Epithelial cell of prostate (primary cell): ENCODE measurements at places on chromosomes 7 and 10.

DNA sequence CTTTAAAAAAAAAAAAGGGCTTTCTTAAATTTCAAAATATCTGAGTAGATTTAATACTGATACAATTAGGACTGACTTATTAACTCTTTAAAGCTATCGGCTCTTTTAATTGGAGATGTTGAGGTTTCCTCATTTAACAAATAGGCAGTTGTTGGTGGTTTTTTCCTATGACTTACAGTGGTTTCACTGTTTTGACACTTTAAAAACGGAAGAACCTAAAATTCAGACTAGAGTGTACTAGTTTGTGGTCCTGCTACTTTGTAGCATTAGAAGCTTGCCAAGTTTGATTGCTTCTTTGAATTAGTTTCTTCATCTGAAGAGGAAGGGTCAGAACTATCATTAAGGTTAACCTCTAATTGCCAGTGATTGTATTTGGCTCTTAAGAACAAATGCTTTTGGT lies 27.7 kb downstream of the CUL1 start:
- DNase-seq, result no peak

DNA sequence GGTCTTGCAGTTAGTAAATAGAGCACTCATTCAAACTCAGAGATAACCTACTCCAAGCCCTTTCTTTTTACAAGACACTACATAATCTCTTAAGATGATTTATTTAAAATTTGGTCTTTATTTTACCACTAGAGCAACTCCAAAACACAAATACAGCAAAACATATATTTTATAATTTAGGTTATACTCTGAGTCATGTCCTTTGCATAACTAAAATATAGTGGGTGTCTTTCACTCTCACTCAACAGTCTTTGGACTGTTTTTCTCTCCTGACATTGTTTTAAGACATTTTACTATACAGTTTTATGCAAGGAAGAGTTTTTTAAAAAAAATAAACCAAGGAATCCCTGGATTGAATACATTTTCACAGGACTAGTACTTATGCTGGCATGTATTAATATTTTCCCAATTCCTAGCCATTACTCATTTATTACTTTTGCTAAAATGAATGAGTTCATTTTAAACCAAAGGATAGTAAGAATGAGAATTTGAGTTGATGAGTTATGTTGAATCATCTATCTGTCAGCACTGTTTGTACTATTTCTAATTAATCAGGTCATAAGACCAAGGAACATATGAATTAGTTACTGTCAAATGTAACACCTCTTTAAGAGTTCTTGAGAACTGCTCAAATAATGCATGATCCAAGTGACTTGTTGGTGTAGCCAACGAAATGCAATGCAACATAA lies 303.1 kb upstream of the FZD1 start:
- DNase-seq, result no peak

DNA sequence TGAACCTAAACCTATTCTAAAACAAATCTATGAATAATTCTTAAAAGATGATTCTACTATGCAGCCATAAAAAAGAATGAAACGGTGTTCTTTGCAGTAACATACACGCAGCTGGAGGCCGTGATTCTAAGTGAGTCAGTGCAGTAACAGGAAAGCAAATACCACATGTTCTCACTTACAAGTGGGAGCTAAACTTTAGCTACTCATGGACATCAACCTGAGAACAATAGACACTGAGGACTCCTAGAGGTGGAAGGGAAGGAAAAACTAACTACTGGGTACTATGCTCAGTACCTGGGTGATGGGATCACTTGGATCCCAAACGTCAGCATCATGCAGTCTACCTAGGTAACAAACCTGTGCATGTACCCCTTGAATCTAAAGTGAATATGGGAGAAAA lies 575.0 kb upstream of the MGMT start:
- DNase-seq, result no peak

GRCh38 chr10:22534849-22535604 lies 179.4 kb downstream of the PIP4K2A start:
- no peak for DNase-seq

DNA sequence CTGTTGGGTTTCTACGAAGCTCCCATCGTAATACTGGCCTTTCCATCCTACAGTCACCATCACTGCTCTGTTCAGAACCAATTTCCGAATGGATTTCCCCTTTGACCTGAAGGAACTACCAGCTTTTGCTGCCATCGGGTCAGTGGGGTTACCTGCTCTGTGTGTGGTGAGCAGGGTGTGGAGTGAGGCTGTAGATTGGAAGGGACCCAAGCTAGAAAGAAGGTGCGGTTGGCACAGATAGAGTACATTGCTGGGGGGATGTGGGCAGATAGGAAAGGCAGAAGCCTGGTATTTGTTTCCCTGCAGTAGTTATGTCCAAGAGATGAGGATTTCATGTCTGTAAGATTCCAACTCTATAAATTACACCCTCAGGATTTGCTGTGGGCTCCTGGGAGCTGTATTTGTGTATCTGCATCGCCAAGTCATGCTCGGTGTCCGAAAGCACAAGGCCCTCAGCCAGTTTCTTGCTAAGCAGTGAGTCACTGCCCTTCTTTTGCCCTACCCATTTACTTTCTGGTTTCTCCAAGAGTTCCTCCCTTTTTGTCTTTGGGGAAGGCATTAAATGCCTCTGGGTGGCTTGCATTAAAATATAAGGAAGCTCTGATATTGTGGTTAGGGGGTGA lies 15.4 kb downstream of the CLCN1 start:
- peak; percentile 85 for DNase-seq

GRCh38 chr10:9635691-9636090 lies 1382.0 kb upstream of the CELF2 start:
- no peak for DNase-seq

DNA sequence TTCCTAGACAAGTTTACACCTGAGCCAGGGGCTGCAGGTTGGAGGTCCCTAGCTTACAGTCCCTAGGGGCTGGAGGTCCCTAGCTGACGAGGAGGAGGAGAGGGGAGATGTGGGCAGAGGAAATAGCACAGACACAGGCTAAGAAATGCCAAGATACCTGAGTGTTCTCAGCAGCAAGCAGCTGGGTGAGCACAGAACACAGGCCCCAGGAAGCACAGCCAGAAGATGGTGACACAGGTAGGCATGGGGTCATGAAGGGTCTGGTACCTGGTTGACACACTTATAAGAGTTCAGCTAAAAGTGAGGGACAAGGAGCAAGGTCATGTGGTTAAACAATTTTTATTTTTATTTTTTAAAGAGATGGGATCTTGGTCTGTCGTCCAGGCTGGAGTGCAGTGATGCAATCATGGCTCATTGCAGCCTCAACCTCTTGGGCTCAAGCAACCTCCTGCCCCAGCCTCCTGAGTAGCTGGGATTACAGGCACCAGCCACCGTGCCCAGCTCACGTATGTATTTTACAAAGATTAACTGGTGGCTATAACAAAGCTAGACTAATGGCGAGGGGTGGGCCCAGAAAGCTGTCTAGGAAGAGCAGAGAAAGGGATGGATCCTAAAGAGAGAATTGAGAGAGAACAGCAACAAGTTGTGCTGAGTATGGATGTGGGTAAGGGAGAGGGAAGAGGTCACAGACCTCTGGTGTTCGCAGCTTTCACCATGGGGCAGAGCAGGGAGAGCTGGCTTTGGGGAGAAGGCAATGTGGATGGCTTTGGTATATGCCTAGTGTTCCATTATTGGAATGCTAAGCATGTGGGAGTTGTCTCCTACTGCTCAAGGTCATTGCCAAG lies 140.3 kb upstream of the KLF14 start:
- DNase-seq, result no peak

DNA sequence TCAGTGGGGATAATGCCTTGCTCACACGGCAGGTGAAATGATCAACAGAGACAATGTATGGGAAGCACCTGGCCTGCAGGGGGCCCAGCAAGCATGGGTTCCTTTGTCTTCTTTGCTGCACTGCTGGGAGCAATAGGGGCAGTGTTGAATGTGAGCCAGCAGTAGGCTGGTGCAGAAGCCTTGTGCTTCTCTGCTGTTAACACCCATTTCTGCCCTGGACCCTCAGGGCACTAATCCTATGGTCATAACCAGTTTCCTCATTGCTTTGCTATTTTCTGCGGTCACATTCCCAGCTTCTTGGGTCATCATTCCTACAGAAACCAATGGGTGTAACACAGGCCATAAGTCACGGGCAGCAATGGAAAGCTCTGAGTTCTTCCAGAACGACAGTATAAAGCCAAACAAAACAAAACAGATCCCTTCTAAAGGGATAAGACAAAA lies 10.9 kb upstream of the LGI1 start:
- DNase-seq, result no peak

GRCh38 chr10:11611248-11612020 lies at the start of gene USP6NL:
USP6NL (minus strand) TSS chr10:11611650; CDS start chr10:11597634, 14,016 bp downstream.
- DNase-seq, result peak; percentile 34

DNA sequence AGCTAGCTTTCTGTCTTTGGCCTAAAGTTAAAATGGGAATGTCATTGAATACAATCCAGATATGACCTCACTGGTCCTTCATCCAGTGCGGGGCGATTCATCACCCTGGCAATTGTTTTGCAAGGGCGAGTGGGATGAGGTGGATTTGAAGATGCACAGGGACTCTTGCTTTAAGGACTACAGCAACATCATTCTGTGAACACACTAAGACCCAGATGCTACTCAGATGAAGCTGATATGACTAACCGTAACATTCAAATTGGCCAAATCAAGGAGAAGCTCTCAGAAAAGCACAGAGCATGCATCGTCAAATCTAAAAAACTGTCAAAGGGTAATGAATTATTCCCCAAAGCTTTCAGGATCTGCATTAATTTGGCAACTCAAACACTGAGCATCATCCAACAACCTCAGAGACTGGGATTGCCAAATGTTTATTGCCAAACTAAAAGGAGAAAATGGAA lies 12.8 kb downstream of the CPA1 start:
- no peak for DNase-seq

DNA sequence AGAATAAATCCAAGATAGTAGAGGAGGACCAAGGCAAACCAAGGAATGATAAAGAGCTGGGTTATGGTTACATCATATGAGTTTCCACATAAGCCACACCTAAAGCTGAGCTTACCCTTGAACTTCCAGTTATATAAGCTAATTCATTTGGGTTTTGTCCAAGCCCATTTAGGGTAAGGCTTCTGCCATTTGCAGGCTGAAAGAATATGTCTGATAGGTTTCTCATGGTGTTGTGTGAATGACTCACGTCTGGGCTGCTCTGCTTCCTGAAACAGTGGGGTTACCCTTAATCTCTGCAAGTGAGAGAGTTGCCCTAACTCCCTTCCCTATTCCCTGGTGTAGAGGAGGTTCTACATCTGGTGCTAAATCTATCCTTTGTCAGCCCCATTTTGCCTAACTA lies 60.8 kb downstream of the PTTG1IP2 start:
- DNase-seq, result peak; percentile 81

DNA sequence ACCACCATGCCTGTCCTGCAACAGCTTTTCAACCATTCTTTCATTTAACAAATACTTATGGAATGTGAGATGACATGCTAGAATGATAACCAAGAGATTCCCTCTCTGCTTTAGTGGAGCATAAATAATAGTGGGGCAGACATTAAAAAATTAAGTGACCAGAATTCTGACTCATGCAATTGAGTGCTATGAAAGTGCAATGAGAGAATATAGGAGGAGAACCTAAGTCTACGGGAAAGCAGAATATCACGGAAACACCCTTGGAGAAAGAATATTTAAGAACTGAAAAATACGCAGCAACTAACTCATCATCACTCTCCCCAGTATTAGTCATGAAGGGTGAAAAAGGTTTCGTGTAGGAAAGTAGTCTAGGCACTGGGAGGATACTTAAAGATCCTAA lies 7.1 kb downstream of the KIF5B start:
- no peak for DNase-seq

- DNase-seq, result no peak
These were observed 50.9 kb downstream of the CREB3L2 start for GRCh38 chr7:137950967-137951366.

- no peak for DNase-seq
These were observed 5.2 kb downstream of the NAMPT start for GRCh38 chr7:106279425-106280197.

- no peak for DNase-seq
These were observed 14.5 kb downstream of the SRGN start for GRCh38 chr10:69102440-69102839.

DNA sequence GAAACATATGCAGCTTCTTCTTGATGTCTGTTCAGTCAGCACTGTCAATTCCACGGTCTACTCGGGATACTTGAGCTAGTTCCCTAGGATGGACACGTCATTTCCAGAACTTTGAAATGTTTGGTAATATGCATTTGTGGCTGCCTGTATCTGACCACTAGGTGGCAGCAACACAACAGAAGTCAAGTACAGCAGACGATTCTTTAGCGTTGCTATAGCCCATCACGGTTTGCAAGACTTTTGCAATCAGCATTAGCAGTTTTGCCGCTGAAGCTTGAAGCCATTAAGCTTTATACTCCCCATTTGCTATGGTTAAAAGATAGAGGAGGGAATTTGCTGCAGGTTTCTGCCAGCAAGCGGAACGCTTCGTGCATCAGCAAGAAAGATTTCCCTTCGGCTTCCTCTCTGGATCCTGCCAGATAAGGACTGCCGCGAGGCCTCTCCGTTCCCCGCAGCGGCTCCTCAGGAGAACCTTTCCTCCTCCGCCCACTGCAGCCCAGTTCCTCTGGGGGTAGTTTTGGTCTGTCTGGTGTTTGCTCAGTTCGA lies 63.5 kb downstream of the ABCC2 start:
- DNase-seq, result peak; percentile 45

DNA sequence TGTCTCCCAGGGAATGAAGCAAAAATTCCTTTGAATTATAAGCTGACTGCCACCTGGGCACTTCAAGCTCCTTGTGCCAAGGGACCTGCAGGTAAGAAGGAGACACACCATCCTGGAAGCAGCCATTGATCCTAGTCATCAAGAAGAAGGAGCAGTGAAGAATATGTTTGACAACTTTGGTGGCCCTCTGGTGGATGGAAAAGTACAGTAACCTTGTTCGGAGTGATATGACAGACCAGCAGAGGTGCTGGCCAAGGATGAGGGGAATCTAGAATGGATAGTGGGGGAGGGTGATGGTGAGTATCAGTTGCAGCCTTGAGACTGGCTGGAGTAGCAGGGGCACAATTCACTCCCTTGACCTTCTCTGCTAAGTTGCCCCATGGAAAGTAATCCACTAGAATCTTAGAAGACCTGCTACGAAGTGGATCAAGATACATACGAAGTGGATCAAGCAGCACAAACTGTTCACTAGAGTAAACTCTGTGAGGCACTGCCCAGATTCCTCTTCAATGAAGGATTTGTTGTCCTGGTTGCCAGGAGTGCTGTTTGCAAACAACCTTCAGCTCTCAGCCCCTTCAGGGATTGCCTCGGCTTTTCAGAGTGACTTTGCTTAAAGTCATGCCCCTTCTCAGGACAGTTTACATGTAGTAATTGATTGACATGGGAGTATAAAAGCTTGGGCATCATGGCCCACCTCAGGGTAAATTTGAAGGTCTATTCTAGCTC lies 44.8 kb upstream of the ORC5 start:
- DNase-seq, result no peak

DNA sequence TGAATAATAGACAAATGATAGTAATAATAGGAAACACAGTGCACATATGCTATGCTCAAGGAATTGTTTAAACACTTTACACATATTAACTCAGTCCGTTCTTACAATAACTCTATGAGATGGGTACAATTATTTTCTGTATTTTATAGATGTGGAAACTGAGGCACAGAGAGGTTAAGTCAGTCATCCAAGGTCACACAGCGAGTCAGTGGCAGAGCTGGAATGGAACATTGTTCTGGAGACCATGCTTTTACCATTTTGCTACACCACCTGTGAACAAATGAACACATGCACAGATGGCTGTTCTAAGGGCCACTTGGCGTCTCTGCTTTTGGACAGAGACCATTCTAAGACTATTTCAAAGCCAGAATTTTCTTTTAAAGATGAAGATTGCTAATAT lies 26.9 kb upstream of the MTPN start:
- DNase-seq, result no peak
